ENCODE measurements at places on chromosomes 1 and 21. TPM values are rescaled to one million over a fixed set of nuclear protein-coding genes. Genes with fewer than 3 reads are reported as not detected.

Gene NENF
- 74.6 TPM for total RNA-seq

Gene NUDT4B
- total RNA-seq: 17.3 TPM

Gene TLCD4
- under 0.01 TPM for total RNA-seq

Gene TMEM50B
- 18.5 TPM for total RNA-seq

Gene KCNA3
- total RNA-seq: 1.4 TPM

Gene DCST1
- not detected for total RNA-seq

Gene PRR9
- total RNA-seq: not detected

Gene IVL
- total RNA-seq: not detected

Gene LCE3E
- not detected for total RNA-seq

Gene PGLYRP3
- total RNA-seq: not detected

Gene IGSF3
- 1.1 TPM for total RNA-seq

Gene FOXO6
- not detected for total RNA-seq

Gene SFN
- total RNA-seq: 2.3 TPM

Gene RPE65
- not detected for total RNA-seq

Gene ARHGEF10L
- total RNA-seq: 17.4 TPM

Gene CYP4X1
- total RNA-seq: 0.12 TPM

Gene SGIP1
- total RNA-seq: 14.9 TPM

Gene TMEM125
- total RNA-seq: 0.15 TPM

Gene NR0B2
- total RNA-seq: not detected

Gene MIB2
- total RNA-seq: 60.0 TPM

Gene CFHR3
- total RNA-seq: not detected

Gene USP25
- total RNA-seq: 15.9 TPM

Measured in smooth muscle cell of the coronary artery (primary cell).